ENCODE measurements at places on chromosomes 3 and 15. TPM values are rescaled to one million over a fixed set of nuclear protein-coding genes. Genes with fewer than 3 reads are reported as not detected.

The PARP15 gene
- total RNA-seq: 5.6 TPM

The BCHE gene
- 2.6 TPM for total RNA-seq

The ZPLD1 gene
- not detected for total RNA-seq

The SI gene
- not detected for total RNA-seq

The TRIM71 gene
- total RNA-seq: under 0.01 TPM

The SH2D7 gene
- not detected for total RNA-seq

The NTRK3 gene
- 13.8 TPM for total RNA-seq

The TTLL13 gene
- not detected for total RNA-seq

The KLHL40 gene
- total RNA-seq: not detected

The TRAT1 gene
- 0.64 TPM for total RNA-seq

The RASGRF1 gene
- total RNA-seq: 0.15 TPM

The RBMS3 gene
- 48.4 TPM for total RNA-seq

The CTXN2 gene
- not detected for total RNA-seq

The HAUS2 gene
- 29.3 TPM for total RNA-seq

The HYAL3 gene
- total RNA-seq: 2.3 TPM

The CPNE9 gene
- not detected for total RNA-seq

The CEMIP gene
- total RNA-seq: 0.59 TPM

The CCDC39 gene
- 0.33 TPM for total RNA-seq

The TMIE gene
- total RNA-seq: not detected

The AKAP13 gene
- 259 TPM for total RNA-seq

The SLC22A14 gene
- 0.29 TPM for total RNA-seq

The BNC1 gene
- total RNA-seq: 10.7 TPM

The GOLGA8J gene
- total RNA-seq: not detected

The SLC12A1 gene
- total RNA-seq: under 0.01 TPM

The NRROS gene
- total RNA-seq: 13.9 TPM

The CCR3 gene
- total RNA-seq: not detected

The CLSTN2 gene
- total RNA-seq: 75.5 TPM

The C3orf80 gene
- total RNA-seq: 0.15 TPM

The PLSCR4 gene
- 70.5 TPM for total RNA-seq

The ANKDD1A gene
- total RNA-seq: 7.2 TPM

The AADAC gene
- total RNA-seq: 4.5 TPM

The TUSC7 gene
- not detected for total RNA-seq

The CPLX3 gene
- total RNA-seq: not detected

The CCDC54 gene
- total RNA-seq: not detected

The GOLGA8Q gene
- 0.59 TPM for total RNA-seq

The KBTBD13 gene
- 0.15 TPM for total RNA-seq

The CHRNA3 gene
- total RNA-seq: 0.59 TPM

The LRTM1 gene
- total RNA-seq: not detected

The CHST14 gene
- total RNA-seq: 9.3 TPM

The OSTN gene
- total RNA-seq: 2.5 TPM

The PODXL2 gene
- 8.8 TPM for total RNA-seq

The MELTF gene
- total RNA-seq: 10.2 TPM

The DLG1 gene
- 76.7 TPM for total RNA-seq

The ARGFX gene
- not detected for total RNA-seq

The SEMA5B gene
- 0.32 TPM for total RNA-seq

The GP9 gene
- not detected for total RNA-seq

The PLOD2 gene
- 33.2 TPM for total RNA-seq

The ITIH4 gene
- total RNA-seq: 9.5 TPM

The LDHAL6B gene
- not detected for total RNA-seq

The PTPN9 gene
- total RNA-seq: 19.9 TPM

The CNTN3 gene
- 12.2 TPM for total RNA-seq

The NEIL1 gene
- total RNA-seq: 97.9 TPM

The FANCD2OS gene
- total RNA-seq: not detected

The C15orf62 gene
- 4.7 TPM for total RNA-seq

The DPPA4 gene
- not detected for total RNA-seq

The SCG5 gene
- not detected for total RNA-seq

The ZNF35 gene
- total RNA-seq: 13.1 TPM

The ARHGAP31 gene
- total RNA-seq: 18.2 TPM

All from breast epithelium (tissue), 4 donors.